ENCODE measurements at places on chromosomes 2 and 18. TPM values are rescaled to one million over a fixed set of nuclear protein-coding genes. Genes with fewer than 3 reads are reported as not detected.

Gene TBR1
- not detected for total RNA-seq

GRCh38 chr2:197183355-197183754 lies 127.2 kb downstream of the ANKRD44 start:
- no peak for DNase-seq

GRCh38 chr18:9049495-9049809 lies 53.0 kb upstream of the NDUFV2 start:
- DNase-seq = no peak

- no peak for DNase-seq
Observed at GRCh38 chr18:28999726-29000125, 822.8 kb upstream of the CDH2 start.

Gene ENOSF1
- 24.4 TPM for total RNA-seq

Gene REG1B
- total RNA-seq = not detected

Gene MALL
- 27.4 TPM for total RNA-seq

- no peak for DNase-seq
Observed at GRCh38 chr2:212540341-212540740, 1.7 kb upstream of the ERBB4 start.

- DNase-seq = no peak
Observed at GRCh38 chr18:8286303-8286702, 322.9 kb upstream of the RAB12 start.

Gene GCFC2
- total RNA-seq = 13.1 TPM

GRCh38 chr2:237882510-237883481 lies 23.4 kb downstream of the RAMP1 start:
- DNase-seq = no peak

Gene NIFK
- 13.3 TPM for total RNA-seq

Gene CDK15
- not detected for total RNA-seq

Gene CHST10
- total RNA-seq = 16.4 TPM

GRCh38 chr2:174878537-174879147 lies 114.4 kb upstream of the CHRNA1 start:
- DNase-seq = no peak

GRCh38 chr2:38653715-38654527 lies 12.0 kb upstream of the GALM start:
- no peak for DNase-seq

DNA sequence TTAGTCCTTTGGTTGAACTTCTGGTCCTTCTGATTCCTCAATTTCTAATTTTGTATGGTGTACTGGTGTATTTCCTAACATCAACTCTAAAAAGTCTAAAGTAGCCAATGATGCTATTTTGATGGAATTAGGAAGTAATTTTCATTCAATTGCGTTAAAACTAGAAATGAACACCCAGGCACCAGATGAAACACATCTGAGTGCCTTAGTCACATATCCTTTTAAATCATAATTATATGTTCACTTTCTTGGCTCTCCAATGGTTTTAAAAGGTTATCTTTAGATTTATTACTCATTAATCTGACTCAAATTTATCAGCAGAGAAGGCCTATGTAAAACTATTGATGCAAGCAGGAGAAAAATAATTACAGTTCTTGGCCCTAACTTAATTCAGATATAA lies 119.7 kb downstream of the GAREM1 start:
- no peak for DNase-seq

DNA sequence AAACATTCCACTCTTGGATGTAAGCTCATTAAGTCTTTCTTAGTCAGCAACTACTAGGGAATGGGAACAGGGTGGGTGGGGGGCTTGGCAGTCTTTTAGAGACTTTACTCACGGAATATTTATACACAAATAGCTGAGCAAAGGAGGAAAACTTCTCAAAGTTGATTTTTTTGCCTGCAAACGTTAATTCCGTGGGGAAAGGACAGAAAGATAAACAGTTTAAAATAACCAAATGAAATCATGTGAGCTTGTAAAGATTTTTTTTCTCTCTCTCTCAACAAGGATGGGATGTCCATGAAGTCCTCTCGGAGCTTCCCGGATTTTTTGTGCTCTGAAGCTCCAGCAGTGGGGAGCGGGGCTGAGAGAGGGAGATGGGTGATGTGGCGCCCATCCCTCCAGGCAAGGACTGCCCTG lies 32.2 kb upstream of the MAT2A start:
- no peak for DNase-seq

GRCh38 chr18:35581898-35582641 lies 530 bp downstream of the GALNT1 start:
- DNase-seq = no peak

DNA sequence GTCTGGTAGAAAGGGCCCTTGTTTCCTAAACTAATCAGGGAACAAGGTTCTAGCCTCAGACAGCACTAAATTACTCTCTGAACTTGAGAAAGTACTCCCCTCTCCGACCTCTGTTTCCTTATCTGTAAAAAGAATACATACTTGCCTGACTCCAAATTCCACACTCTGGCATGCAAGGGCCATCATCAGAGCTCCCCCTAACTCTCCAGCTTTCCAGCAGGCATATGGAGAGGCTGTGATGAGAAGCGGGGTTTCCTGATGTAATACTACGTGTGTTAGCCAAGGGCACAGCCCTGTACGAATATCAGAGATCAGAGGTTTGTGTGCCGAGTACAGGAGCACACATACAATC lies 1.8 kb upstream of the EVA1A start:
- DNase-seq = no peak

GRCh38 chr2:101087638-101088037 lies 63.5 kb downstream of the TBC1D8 start:
- no peak for DNase-seq

- no peak for DNase-seq
Observed at GRCh38 chr2:162490761-162491470, 147.0 kb downstream of the GCA start.

- no peak for DNase-seq
Observed at GRCh38 chr2:3201281-3201680, 176.3 kb downstream of the EIPR1 start.

DNA sequence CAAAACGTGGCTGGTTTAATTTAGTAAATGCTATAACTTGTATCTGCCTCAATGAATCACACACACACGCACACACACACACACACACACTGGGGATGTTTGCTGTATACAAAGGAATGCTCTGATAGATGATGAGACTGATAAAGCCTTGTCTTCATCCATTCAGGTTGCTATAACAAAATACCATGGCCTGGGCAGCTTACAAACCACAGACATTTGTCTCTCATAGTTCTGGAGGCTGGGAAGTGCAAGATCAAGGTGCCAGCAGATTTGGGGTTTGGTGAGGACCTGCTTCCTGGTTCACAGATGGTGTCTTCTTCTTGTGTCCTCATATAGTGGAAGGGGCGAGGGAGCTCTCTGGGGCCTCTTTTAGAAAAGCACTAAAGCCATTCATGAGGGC lies 149.5 kb upstream of the HDAC4 start:
- DNase-seq = no peak

- DNase-seq = no peak
Observed at GRCh38 chr2:71800106-71800809, 346.9 kb downstream of the DYSF start.

Gene L3MBTL4
- total RNA-seq = 6.6 TPM

GRCh38 chr2:167013227-167013626 lies 124.9 kb downstream of the XIRP2 start:
- DNase-seq = no peak

- no peak for DNase-seq
Observed at GRCh38 chr2:54074606-54075341, 40.6 kb upstream of the ACYP2 start.

DNA sequence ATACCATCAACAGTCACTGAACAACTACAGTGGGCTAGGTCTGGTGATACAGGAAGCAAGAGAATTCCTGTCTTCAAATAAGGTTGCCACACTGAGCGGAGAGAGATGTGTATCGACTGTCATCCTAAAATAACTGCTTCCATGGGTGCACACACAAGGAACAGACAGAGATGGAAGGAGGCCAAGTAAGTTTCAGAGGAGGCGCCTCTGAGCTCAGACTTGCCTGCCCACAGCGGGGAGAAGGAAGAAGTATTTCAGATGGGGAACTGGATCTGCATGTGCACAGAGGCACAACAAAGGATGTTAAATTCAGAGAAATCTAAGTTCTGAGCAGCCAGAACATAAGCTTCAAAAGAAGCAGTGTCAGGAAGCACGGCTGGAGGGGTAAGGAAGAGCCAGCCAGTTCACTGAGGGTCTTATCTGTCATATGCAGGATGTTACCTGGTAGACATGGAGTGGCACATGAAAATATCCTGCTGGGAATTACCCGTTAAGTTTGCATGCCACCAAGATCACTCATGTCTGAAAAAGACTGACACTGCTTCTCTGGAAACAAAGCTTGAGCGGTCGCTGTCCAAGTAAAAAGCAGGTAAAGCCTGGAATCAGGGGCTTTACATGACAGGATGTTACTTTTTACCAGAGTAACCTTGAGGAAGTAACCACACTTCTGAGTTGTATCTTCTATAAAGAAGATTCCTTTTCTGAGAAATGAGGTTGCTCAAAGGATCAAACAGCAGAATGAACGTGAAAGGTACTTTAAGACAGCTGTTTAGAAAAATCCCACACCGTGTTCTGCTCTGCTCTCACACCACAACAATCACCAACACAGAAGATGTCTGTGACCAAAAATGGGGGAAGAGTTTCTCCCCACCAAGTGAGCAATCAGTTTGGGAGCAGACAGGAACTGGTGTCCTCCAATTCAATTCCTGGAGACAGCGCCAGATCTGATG lies 260.2 kb downstream of the NBAS start:
- DNase-seq = no peak

GRCh38 chr2:112339986-112340385 lies 64.6 kb downstream of the ZC3H6 start:
- DNase-seq = no peak

- no peak for DNase-seq
Observed at GRCh38 chr2:171531836-171532450, 9.7 kb downstream of the CYBRD1 start.

DNA sequence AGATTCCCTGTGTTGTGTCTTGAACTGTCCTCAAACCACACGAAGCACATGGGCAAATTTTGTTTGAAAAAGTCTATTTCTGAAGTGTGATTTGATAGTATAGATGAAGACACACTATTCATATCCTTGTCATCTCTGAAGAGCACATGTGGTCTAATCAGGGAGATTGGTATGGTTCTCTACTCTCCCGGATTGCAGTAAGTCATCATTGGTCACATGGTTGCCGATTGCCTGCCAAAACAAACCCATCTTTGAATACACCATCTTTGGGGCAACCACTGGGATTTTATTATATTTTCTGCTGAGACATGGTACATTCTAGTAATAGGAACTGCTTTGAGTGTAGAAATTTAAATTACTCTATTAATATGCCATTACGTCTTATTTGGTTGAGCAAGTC lies 186.9 kb downstream of the MYO1B start:
- no peak for DNase-seq

DNA sequence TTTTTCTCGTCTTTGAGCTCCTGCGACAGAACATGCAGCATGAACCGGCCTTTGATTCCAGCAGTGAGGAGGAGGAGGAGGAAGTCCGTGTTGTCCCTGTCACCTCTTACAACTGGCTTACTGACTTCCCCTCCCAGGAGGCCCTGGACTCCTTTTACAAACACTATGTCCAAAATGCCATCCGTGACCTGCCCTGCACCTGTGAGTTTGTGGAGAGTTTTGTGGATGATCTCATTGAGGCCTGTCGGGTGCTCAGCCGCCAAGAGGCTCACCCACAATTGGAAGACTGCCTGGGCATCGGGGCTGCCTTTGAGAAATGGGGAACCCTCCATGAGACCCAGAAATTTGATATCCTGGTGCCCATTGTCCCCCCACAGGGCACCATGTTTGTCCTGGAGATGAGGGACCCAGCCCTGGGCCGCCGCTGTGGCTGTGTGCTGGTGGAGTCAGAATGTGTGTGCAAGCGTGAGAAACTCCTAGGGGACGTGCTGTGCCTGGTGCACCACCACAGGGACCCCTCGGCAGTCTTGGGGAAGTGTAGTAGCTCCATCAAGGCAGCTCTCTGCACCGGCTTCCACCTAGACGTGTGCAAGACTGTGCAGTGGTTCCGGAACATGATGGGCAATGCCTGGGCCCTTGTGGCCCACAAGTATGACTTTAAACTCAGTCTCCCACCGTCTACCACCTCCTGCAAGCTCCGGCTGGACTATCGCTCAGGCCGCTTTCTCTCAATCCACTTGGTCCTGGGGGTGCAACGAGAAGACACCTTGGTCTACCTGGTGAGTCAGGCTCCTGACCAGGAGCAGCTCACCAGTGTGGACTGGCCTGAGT lies 2.1 kb downstream of the ITPRIPL1 start:
- no peak for DNase-seq

DNA sequence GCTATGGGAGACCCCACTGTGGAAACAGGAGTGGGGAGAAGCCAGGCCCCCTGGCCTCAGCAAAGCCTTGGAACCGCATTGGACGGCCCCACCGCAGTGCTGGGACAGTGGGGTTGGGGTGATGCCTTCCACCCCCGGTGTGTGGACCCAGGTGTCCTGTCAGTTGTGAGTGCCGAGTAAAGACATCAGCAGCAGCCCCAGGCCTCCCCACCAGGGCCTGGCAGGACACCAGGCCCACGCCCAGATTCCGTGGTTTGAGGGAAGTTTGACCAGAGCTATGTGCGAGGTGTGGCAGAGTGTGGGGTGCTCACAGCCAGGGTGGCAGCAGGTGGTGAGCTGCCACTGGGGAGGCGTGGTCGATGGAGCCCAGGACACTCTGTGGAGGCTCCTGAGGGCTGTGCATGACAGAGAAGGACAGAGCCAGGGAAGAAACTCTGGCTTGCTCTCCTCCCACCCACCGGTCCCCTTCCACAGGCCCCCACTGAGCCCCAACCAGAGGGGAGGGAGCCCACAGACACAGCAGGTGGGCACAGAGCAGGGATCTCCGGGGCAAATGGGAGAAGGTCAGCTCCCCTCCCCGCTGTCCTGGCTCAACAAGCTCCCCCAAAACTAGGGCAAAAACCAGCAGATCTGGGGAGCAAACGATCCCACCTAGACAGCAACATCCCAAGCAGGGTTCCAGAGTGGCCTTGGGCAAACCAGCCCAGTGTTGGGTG lies 69.1 kb downstream of the TWIST2 start:
- DNase-seq = no peak

DNA sequence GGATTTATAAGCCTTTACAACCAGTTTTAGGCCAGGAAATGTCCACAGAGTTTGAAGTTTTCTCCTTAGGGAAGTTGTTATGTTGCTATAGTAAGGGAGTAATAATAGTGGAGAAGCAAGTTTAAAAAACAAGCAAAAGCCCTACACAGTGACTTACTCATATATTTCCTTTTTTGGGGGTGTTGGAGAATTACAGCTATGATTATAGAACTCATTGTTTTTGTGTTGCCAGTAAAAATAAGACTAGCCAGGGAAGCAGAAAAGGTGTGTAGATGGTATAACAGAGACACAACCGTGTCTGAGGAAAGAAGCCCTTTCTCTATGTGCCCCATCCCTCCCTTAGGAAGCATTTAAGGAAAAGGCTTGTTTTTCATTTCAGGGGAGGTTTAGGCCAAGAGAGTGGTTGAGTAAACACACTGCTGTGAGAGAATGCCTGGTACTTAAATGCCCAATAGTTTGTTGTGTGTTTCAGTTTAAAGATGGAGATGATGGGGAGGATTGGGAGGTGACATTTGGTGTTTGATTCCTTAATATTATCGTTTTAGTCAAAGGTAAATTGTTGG lies 2.3 kb downstream of the VAPA start:
- DNase-seq = no peak

Gene HOXD13
- total RNA-seq = not detected

Gene FECH
- 27.1 TPM for total RNA-seq

GRCh38 chr2:164186591-164186990 lies 434.7 kb downstream of the GRB14 start:
- DNase-seq = no peak

Gene LTBP1
- total RNA-seq = 168 TPM

- DNase-seq = no peak
Observed at GRCh38 chr2:60311524-60311923, 241.9 kb downstream of the BCL11A start.

- no peak for DNase-seq
Observed at GRCh38 chr2:233938676-233939370, 21.6 kb downstream of the TRPM8 start.

Measured in right atrium auricular region (tissue), 2 donors.